ENCODE measurements at places on chromosomes 2 and 18.

DNA sequence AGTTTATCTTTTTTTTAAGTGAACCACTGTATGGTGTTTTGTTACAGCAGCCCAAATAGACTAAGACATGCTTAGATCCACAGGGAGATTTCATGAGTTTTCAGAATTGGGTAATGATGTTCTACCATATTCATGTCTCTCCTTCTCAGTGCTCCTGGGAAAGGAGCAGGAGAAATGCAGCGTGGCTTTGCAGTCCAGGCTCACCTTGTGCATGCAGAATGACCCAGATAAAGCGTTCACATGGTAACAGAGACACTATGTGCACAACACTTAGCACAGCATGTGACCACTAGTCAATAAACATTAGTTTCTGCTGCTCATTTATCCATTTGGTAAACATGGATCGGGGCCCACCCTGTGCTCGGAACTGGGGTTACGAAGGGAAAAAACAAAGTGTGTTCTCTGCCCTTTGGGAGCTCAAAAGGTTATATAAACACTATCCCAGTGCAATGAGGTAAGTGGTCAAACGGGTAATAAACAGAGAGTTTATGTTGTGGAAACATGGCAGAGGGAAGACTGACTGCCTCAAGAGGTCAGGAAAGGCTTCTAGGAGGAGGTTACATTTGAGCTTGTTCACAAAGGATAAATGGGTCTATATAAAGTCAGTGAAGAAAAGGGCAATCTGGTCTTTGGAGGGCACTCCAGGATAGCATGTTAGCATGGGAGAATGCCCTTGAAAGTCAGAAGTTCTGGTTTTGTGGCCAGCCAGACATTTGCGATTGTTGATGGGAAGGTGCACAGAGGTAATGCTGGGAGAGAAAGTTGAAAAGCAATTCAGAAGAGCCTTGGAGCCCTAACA lies 299.2 kb downstream of the TDRD15 start:
- DNase-seq, result no peak

DNA sequence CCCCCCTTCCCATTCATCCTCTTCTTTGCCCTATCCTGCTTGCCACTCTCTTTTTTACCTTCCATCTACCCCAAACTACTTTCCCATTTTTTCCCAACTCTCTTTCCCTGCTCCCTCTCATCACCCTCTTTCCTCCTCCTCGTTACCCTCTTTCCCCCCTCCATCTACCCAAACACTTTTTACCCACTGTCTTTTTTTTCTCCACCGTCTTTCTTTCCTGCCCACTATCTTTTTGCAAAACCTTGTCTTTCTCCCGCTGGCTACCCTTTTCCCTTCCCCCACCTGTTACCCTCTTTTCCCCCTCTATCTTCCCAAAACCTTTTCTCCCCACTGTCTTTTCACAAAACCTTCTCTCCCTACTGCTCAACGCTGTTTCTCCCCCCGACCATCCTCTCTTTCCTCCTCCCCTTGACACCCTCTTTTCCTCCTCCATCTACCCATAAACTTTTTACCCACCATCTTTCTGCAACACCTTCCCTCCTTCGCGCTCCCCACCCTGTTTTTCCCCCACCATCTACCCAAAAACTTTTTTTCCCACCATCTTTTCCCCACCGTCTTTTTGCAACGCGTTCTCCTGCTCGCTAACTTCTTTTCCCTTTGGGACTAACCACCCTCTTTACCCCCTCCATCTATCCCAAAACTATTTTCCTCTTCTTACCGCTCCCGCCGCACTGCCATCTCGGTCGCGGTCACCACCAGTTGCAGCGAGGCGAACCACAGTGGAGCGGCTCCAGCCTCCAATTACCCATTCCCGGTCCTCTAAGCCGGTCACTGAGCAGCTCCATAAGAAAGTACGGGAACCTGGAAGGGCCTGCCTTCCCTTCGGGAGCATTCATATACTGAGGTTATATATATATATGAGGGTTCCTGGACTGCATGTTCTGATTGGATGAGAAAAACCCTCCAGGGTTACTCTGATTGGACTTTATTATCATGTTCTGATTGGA lies 15.0 kb downstream of the CCDC74A start:
- no peak for DNase-seq

- no peak for DNase-seq
These were observed 78.2 kb downstream of the TRIP12 start for GRCh38 chr2:229843613-229844012.

- DNase-seq, result no peak
These were observed 34.2 kb upstream of the REV1 start for GRCh38 chr2:99524056-99524455.

GRCh38 chr2:28185891-28186290 lies 206.8 kb upstream of the FOSL2 start:
- no peak for DNase-seq

All from globus pallidus (tissue), 1 donor.